ENCODE measurements at places on chromosomes 13 and 19.
A peak's percentile ranks its signal among the peaks of the same experiment; 100 is the strongest.

DNA sequence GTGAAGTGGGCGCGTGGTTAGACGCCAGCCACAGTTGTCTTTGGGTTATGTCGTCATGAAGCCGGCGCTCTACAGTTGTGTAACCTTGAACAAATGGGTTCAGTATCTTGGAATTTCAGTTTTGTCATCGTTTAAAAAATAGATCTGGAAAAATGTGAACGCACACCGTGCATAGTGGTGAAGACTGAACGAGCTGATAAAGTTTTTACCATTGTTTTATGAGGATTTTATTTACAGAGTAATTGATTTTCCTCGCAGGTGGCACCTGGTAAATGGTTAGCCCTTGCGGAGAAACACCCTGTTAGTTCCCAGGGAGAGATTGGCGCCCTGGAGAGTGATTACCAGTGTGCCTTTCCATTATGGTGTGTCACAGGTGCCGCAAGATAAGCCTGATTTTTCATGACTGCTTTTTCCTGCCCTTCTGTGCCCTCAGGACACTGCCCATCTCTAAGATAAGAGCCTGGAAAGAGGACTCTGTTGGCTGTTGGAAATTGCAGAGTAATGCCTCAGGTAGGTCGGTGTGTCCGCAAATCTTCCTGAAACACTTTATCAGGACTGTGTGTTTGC is 577 bp downstream of the ZNF181 start:
- peak; percentile 28 for DNase-seq

DNA sequence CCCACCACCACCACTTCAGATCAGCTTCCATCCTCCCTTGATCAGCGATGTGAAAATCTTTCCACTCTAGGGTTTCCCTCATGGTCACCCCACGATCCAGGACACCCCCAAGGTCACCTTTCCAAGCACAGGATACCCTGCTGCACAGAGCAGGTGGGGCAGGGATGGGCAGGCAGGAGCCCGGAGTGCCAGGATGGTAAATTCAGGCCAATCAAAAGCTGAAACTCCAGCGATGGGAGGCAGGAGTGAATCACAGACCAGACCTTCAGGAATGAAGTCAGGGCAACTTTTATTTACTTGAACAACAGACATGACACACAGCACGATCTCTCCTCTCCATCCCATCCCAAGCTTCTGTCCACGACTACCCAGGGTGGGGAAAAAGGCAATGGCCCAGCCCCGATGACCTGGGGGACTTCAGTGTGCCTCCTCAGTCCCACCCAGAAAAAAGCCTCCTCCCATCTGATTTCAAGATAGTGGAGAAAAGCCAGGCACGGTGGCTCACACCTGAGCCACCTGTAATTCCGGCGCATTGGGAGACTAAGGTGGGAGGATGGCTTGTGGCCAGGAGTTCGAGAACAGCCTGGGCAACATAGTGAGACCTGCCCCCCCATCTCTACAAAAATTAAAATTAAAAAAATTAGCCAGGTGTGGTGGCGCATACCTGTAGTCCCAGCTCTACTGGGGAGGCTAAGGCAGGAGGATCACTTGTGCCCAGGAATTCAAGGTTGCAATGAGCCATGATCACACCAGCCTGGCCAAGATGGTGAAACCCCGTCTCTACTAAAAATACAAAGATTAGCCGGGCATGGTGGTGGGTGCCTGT is 39.2 kb downstream of the ZSWIM4 start:
- DNase-seq = no peak

- no peak for DNase-seq
These were observed 2.9 kb downstream of the NOTCH3 start for GRCh38 chr19:15197942-15198341.

DNA sequence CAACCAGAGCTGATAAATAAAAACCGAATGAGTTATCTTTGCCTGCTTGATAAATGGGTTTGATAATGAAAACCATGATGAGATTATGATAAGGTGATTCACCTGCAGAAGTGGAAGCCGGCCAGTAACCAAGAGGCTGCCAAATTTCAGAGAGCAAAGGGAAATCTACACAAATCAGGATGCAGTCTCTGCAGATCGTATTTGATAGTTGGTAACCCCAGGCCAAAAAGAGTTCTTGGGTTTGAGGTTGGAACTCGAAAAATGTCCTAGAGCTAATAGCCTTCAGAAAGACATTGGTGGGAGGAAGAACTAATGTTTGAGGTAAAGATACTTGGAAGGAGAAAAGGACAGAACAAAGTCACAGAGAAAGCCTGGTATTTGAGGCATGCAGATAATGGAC is 9.6 kb upstream of the LATS2 start:
- no peak for DNase-seq

- DNase-seq = no peak
These were observed 352.4 kb upstream of the HTR2A start for GRCh38 chr13:47249266-47249665.

DNA sequence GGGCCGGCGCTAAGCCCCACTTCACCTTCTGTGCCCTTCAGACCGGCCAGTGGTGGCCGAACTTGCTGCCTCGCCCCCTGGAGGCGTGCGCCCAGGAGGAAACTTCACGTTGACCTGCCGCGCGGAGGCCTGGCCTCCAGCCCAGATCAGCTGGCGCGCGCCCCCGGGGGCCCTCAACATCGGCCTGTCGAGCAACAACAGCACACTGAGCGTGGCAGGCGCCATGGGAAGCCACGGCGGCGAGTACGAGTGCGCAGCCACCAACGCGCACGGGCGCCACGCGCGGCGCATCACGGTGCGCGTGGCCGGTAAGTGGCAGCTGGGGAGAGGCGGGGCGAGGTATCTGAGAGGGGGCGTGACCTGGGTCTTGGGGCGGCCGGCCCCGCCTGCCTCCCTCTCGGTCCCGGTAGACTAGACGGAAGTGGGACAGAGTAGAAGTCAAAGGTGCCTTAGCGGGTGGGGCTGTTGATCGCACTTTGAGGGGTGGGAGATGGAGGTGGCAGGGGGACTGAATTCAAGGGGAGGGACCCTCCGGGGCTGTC is 5.6 kb downstream of the ICAM5 start:
- no peak for DNase-seq

DNA sequence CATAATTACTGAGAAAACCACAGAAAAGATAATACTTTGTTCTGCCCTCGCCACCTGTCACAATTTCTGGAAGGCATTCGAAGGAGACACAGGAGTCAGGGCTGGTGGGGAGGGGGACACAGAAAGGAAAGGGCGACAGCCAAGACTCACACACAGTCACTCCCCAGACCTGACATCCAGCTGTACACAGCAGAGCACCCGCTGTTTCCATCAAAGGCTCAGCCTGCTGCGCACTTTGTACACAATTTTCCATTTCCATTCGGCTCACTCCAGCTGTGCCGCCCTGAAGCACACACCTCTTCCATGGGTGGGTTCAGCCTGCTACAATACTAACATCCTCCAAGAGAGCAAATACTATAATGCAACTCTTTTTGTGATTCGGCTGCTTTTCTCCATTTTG is 38.0 kb downstream of the STK24 start:
- no peak for DNase-seq

GRCh38 chr13:86066611-86067365 is 267.6 kb upstream of the SLITRK6 start:
- no peak for DNase-seq

GRCh38 chr19:8487137-8487851 is 15.1 kb downstream of the PRAM1 start:
- DNase-seq = peak; percentile 19

DNA sequence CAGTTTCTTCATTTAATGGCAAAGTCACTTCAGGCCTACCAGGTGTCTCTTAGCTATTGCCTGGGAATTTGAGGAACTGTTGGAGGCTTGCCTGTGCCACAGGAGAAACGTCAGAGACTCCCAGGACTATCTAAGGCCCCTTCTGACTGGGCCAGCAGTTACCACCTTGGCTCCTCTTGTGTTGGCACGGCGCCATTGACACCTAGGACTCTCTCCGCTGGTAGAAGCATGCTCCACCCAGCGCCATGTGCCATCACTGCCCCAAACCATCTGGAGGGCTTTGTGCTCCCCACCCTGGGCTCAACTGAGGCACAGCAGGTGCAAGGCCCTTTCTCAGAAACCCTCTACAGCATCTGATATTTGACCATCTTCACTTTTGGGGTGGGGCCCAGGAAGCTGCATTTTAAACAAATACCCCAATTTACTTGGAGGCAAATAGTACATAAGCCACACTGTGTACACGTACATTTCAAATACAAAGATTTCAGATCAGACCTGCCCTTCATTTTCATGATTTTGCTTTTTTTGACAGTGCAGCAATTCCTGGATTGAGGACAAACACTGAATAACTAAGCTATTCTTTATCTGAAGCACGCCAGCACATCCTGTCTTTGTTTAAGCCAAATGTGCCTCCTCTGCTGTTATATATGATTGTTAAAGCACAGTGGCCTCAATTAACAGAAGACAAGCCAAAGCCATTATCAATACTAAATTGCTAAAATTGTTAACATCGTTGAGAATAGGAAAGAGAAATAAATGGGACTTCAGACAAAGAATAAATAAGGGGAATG is 59.9 kb upstream of the TPP2 start:
- no peak for DNase-seq

- no peak for DNase-seq
These were observed 36.2 kb downstream of the SMAD9 start for GRCh38 chr13:36883824-36884223.

DNA sequence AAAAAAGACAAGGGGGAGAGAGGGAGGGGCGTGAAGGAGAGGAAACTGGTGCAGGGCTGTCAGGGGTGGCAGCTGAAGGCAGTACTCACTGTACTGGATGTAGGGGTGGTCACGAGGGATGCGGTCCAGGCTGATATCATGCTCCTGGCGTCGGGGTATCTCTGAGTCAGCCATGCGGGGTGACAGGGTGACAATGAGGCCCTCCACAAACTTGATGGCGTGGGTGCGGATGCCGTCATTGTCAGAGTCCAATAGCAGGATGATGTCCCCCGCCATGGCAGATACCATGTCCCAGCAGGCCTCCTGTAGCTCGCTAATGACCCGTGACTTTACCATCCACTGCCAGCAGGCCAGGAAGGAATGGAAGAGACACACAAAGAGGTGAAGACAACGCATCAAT is 15.3 kb downstream of the SYMPK start:
- DNase-seq = no peak

DNA sequence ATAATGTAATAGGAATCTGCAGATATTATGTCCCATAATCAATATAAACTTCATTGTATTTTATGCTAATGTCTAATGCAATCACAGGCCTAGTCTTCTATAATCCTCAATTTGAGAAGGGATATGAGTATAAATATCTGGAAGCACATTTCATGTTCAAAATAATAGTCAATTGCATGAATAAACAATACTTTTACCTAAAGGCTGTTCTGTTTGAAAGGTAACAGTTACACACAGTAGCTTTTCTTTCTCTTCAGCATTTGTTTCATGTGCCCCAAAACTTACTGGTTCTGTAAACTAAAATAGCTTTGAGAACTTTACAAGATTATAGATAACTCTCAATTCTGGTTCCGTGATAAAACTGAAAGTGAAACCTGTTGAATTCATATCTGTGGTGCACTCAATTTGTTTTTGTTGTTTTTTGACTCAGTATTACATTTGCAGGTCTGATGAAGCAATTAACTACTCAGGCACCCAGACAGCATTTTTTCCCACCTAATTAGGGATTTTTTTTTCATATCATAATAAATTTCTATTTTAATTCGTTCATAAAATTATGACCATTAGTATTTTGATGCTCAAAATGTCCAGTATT is 1193.8 kb downstream of the SLITRK1 start:
- DNase-seq = no peak

DNA sequence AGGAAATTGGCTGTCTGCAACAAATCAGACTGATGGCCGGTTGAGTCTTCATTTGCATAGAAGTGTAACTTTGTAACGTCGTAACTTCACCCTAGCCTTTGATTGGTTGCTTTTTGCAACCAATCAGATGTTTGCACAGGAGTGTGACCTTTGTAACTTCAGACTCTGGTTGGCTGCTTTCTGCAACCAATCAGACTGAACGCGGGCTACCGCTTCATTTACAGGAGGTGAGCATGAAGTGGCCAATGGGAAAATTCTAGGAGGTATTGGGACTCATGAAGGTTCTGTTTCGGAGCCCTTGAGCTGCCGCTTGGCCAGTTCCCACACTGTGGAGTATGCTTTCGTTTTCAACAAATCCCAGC is 441 bp upstream of the ZNF559 start:
- DNase-seq = no peak

GRCh38 chr19:49859682-49860335 is 7.6 kb downstream of the PNKP start:
- no peak for DNase-seq

GRCh38 chr13:110187641-110188161 is 119.3 kb downstream of the COL4A1 start:
- no peak for DNase-seq

Data from stimulated activated CD8-positive, alpha-beta memory T cell treated with anti-CD3 and anti-CD28 coated beads, Interleukin-7, amount 100 ng/mL, for 1 hour (primary cell).